NCI-H2029 treated with DMSO at 0.1 percent for 48 hours (cell line): ENCODE measurements at places on chromosomes 12 and 14.

DNA sequence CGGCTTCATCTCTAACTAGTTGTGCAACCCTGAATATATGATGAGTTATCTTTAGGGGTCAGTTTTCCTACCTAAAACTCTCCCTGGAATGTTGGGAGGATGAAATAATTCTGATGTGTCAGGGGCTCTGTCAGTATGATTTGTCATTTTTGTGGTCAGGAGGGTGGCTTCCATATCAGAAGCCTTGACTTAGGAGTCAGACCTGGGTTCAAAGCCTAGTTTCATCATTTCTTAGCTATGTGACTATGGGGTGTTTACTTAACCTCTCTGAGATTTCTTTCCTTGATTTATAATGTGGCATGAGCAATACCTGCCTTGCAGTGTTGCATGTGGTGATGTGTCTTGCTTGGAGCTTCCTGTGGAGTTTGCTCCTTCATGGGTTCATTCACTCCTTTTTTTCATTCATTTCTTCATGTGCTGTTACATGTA lies 146.8 kb downstream of the CHST11 start:
- no peak for DNase-seq

DNA sequence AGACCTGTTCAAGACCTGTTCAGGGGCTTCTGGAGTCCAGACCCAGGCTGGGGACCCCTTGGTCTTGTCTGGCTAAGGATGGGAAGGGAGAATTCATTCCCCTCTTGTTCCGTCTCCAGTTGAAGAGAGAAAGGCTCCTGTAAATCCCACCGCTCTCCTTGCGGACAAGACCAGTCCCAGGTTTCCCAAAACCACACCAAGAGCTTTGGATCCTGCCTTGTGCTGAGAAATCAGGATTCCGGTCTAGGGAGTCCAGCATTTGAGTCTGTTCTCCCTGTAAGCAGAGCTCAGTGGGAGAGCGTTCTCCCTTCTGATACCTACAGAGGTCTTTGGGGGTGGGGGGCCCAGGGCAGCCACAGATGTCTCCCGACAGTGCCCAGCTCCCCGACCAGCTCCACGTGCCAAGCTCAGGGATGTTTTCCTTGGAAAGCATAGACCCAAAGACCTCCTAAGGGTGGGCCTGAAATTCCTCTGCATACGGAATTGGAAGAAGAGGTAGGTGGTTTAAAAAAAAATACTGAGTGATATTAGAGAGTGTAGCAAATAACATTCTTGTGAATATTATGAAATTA lies 1.9 kb downstream of the HOXC13 start:
- DNase-seq = no peak

- no peak for DNase-seq
These were observed 92.0 kb upstream of the SLC38A4 start for GRCh38 chr12:46917821-46918220.

GRCh38 chr12:76018672-76019071 lies 12.9 kb downstream of the PHLDA1 start:
- DNase-seq = no peak

GRCh38 chr12:90199006-90199405 lies 490.4 kb upstream of the ATP2B1 start:
- DNase-seq = no peak
